Activated T-helper 1 cell treated with anti-CD3 and anti-CD28 coated beads, Interleukin-12 subunit alpha, Interleukin-12 subunit beta, Interleukin-2, Interleukin-4 antibody, amounts not matched to agents 30 ng/mL and 10 ng/mL and 1 ng/mL, durations not matched to agents 14 hours and 24 hours and 36 hours (primary cell): ENCODE measurements at places on chromosomes 3 and 15. TPM values are rescaled to one million over a fixed set of nuclear protein-coding genes. Genes with fewer than 3 reads are reported as not detected.

NOX5 gene
- 0.03 TPM in 1 of 2 replicates, not detected in the other for total RNA-seq

PRR20G gene
- not detected in 2 replicates for total RNA-seq

SSR3 gene
- 149 and 162 TPM in 2 replicates for total RNA-seq

GOLGA6A gene
- not detected in 2 replicates for total RNA-seq

DNA sequence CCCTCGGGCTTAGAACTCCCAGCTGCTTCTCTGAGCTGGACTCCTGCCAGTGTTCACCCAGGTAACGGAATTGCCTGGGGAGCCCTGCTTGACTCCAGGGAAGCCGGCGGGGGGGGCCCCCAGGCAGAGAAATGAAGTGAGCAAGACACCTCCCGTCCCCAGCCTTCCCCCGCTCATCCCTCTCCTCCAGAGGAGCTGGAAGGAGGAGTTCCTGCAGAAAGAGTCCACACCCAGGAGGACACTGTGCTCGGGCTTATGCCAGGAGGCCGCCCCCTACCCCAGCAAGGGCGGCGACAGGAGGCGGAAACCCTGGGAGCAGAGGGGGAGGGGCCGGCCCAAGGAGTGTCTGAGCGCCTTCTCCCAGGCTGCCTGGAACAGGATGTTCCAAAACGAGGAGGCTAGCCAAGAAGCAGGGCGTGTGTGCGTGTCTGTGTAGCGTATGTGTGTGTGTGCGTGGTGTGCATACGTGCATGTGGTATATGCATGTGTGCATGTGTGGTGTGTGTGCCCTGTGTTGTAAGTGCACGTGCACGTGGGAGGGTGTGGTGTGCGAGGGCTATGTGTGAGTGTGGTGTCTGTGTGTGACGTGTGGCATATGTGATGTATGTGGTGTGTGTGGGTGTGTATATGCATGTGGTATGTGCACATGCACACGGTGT, 511.3 kb downstream of the SHQ1 start:
- no peak for DNase-seq

DNA sequence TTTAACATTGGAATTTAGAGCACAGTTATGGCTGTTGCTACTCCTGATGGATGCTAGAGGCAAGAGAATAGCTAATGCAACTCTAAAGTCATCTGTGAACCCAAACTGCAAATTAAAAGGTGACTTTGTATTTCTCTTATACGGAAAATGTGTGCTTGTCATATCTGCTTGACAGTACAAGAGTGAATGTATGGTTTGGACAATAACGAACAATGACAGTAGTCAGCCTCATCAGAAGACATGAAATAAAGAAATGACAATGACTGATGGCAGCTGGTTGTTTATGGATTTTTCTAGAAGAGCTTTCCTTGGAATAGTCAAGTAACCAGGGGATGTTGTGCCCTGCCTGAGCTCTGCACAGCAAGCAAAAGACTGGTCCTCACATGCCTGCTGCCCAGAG, 168.8 kb upstream of the FEZF2 start:
- no peak for DNase-seq

DNA sequence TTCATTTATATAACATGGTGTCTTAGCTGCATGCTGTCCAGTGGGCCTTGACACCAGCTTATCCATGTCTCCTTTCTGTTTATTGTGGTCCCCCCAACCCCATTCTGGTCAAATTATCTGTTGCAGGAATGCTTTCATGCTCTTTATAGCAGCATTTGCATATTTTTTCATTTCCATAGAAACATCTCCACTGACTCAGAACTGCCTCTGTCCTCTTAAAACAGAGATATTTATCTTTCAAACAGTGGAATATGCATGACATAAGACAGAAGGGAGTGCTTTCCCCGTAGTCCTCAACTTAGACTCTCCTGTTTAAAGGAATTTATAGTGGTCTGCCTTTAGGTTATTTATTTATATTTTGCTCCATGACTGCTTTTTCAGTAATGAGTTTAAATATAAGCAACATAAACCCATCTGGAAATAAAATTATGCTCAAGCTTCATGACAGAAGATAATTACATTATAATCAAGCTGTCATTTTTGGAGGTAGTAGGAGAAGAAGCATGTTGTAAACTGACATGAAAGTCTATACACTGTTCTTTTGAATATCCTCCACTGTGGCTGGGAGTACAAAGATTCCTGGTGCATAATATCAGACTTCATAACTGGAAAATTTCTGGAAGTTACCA, 179.5 kb upstream of the CD96 start:
- DNase-seq, result no peak

MST1R gene
- 1.6 and 2.5 TPM in 2 replicates for total RNA-seq

DNA sequence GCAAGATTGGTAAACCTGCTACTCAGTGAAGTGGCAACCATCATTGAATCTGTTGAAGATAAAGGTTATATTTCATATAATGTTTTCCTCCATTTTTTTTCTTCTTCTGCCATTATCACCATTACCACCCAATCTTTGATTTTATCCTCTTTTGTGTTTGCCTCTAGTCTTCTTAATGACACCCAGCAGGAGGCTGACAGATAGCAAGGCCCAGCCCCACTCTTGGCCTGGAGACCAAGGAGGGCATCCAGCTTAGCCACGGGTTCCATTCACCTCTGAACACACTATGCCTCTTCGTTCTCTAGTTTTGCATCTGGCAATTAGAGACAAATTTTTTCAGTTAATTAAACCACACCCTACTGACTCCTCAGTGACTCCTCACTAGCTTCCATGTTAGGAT, 129.7 kb downstream of the TPRG1 start:
- no peak for DNase-seq

DNA sequence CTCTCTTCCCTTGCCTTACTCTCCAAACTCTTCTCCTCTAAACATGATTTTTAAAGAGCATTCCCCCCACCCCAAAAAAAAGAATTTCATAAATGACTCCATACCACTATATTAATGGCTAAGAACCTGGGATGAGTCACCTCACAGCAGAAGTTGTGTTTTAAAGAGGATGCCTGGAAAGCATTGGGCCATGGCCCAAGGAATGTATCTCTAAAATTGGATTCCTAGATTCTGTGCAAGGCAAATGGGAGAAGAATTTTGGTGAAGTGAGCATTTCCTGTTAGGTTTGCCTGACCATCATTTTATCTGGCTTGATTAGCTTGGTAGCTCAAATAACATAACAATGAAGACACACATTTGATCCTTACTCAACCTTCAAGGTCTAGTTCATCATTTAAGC, 251.4 kb downstream of the NR1D2 start:
- no peak for DNase-seq

RARRES1 gene
- not detected in 2 replicates for total RNA-seq

DNA sequence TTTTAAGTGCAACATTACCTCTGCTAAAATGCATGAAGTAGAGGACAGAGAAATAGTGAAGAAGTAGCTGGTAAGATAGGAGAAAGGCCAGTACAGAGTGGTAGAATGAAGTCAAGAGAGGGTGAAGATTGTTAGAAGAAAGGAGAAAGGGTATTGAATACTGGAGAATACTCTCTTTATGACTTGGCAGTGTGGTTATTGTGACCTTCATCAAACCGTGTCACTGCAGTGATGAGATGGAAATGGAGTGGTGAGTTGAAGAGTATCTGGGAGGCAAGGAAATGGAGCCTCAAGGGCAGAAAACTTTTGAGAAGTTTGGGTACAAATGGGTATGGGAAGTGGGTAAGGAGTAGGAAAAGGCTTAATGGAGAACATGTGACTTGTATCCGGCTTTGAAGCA, 24.7 kb downstream of the MINDY2 start:
- DNase-seq, result no peak

DNA sequence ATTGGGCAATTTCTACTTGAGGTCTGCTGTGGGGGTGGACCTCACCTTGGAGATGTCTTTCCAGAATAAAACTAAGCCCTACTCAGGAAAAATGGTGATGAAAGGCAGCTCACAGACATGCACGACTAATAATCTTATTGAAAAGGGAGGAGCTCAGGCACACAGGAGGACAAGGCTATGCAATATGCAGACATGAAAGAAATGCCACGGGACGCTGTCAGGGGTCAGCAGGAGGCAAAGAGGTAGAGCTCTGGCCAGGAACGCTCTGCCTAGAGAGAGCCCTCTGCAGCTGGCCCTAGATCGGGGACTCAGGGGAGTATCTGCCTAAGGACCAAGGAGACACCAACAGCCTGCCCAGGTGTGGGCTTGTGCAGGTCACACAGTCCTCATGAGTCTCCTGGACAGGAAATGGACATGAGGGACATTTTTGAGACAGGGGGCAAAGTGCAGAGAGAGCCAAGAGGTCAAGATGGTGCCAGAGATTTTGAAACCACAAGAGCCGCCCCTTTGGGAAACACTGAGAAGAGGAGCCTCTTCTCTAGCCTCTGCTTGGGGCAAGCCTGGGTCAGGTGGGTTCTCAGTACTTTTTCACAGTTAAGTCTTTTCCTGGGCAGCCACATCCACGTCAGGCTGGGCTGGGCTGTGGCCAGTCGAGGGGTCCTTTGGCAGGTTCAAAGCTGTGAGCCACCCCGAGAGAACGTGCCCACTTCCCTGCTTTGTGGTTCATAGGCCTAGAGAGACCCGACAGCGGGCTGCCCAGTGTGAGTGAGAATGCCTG, 23.2 kb downstream of the EAF1 start:
- DNase-seq, result no peak

OCA2 gene
- not detected in 2 replicates for total RNA-seq

GRCh38 chr15:26073430-26074333, 210.6 kb upstream of the ATP10A start:
- no peak for DNase-seq

DPPA4 gene
- not detected in 2 replicates for total RNA-seq

DNA sequence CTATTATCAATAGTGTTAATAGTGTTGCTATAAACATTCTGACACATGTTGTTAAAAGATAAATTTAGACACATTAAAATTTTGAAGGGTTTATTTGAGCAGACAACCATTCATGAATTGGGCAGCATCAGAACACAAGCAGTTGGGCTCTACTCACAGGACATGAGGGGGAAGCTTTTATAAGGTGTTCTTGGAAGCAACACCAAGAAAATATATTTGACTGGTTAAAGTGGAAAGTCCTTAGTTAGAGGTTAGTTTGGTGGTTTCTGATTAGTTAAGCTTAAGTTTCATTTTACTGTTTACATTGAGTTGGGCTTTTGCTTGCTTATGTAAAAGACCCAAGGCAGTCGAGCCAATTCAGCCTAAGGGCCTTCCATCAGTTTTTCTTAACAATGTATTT, 220.7 kb downstream of the CD47 start:
- no peak for DNase-seq

SPINK8 gene
- total RNA-seq, result not detected in 2 replicates

- DNase-seq, result no peak
These were observed 3.4 kb downstream of the PHLDB2 start for GRCh38 chr3:111862415-111862814.

FAM3D gene
- not detected in 2 replicates for total RNA-seq

GRCh38 chr3:15409239-15409638, 18.1 kb downstream of the METTL6 start:
- DNase-seq, result no peak
